Spinal cord (tissue), 10 donors: ENCODE measurements at places on chromosomes 4 and X. TPM values are rescaled to one million over a fixed set of nuclear protein-coding genes. Genes with fewer than 3 reads are reported as not detected.

Gene DCAF8L2
- not detected for total RNA-seq

Gene ASB5
- 1.7 TPM for total RNA-seq

Gene CXCL8
- 2.6 TPM for total RNA-seq

DNA sequence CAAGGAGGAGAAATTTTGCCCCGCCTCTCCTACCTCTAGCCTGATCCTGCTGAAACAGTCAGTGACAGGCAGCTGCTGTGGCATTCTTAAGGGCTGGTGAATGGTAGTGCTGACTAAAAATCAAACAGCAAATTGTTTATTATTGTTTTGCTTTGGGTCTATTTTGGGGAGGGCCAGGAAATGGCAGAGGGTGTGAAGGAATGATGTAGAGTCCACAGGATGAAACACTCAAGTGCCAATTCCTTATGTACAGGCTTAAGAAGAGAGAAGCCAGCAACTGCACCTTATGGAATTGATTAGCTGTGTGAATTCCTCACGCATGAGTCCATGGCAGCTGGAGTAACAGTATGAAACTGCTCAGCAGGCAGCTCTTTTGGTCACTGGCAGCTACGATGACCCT lies 39.7 kb downstream of the VEGFC start:
- DNase-seq, result no peak

DNA sequence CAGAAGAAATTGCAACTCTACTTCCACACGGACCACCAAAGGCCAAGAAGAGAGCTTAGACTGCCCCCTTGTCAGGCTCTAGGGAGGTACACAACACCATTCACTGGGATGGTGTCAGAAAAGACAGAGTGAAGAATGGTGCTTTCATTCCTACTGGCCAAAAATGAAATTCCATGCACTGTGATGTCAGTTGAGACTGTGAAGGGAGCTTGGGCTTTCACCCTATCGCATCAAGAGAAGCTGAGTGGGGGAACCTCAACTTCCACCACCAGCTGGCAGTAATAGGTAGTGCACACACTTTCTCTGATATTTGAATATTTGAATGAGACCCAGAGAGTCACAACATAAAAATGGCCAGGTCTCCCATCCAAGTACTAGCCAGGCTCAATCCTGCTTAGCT lies 65.9 kb downstream of the ZNF711 start:
- no peak for DNase-seq

- DNase-seq, result no peak
Measured at GRCh38 chr4:56466910-56467283, 520 bp upstream of the SRP72 start.

DNA sequence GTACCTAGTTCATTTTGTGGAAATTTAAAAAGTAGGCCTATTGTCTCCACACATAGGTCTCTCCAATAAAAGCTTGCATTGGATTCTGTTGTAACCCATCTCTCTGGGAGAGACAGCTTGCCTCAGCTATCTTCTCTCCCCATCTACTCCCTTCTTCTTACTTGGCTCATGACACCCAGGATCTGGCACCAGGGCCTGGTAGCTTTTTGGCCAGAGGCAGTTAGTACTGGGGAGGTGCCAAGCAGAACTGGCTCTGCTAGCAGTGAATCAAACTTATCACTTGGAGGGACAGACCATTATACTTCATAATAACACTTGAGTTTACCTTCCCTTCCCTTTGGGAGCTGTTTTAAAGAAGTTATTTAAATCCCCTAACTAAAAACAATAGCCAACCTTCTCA lies 31.8 kb downstream of the PLAC1 start:
- no peak for DNase-seq

DNA sequence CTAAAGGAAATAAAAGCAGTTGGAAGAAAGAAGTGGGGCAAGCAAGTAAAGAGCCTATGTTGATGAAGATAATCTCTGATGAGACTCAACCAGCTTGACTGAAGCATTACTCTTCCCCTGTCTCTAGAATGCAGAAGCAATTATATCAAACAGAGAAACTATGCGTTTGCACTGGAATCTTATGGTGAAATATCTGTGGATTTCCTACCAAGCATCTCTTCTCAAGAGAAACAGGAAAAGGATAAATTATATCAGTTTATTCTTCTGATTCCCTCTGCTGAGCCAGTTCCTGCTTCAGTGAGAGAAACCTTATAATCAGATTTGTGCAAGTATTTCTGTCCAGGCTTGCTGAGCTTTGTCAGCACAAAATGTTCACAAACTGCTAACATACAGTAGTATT lies 316.7 kb upstream of the SLC7A11 start:
- DNase-seq, result no peak
